ENCODE measurements at places on chromosomes 5 and 9. TPM values are rescaled to one million over a fixed set of nuclear protein-coding genes. Genes with fewer than 3 reads are reported as not detected.

DNA sequence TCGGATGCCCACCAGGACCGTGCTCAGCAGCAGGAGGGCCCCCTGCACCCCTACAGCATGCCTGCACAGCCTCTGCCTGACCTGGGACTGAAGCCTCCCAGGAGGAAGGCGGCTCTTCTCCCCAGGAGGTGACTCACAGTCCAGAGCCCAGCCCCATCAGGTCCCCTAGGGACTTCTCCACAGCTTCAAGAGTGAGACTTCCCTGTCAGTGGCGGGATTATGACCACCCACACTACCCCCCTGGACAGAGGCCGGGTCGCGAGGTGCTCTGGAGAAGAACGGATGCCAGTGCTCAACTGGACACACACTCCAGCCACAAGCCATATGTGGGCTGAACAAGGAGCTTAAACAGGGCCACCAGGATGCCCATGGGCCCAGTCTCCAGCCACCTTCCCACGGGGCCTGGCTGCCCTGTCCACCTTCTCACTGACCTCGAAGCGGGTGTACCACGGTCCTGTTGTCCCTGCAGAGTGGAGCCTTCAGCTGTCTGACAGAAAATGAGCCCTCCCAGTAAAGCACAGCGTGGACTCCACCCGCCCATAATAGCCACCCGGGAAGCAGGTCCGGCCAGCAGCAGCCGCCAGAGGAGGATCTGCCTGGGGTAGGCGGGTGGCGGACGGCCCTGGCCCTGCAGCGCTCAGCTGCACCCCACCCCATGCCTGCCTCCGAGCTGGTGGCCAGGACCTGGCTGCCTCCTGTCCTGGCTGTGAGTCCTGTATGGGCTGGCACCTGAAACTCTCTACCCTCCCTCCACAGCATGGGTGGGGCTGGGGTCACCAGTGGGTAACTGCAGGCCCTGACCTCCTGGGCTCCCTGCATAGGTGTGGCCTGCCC, 54.7 kb downstream of the SEMA4D start:
- no peak for DNase-seq

DNA sequence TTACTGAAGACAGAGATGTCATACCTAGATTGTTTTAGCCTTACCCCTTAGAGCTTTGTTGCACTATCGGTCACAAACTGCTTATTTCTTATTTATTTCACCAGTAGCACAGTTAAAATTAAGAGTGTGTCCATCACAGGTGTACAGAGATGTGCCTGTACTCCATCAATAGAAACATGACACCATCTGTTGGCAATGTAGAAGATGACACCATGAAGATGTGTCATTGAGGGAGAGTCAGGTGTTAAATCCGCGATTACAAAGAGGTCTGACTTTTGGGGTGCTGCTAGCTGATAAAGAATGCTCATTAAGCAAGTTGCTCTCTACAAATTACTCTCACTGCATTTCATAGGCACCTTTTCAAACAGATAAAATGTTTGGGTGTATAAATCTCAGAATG, 164.4 kb downstream of the SMARCA2 start:
- DNase-seq: no peak

- no peak for DNase-seq
Measured at GRCh38 chr9:134276453-134277245, 49.6 kb upstream of the RXRA start.

DNA sequence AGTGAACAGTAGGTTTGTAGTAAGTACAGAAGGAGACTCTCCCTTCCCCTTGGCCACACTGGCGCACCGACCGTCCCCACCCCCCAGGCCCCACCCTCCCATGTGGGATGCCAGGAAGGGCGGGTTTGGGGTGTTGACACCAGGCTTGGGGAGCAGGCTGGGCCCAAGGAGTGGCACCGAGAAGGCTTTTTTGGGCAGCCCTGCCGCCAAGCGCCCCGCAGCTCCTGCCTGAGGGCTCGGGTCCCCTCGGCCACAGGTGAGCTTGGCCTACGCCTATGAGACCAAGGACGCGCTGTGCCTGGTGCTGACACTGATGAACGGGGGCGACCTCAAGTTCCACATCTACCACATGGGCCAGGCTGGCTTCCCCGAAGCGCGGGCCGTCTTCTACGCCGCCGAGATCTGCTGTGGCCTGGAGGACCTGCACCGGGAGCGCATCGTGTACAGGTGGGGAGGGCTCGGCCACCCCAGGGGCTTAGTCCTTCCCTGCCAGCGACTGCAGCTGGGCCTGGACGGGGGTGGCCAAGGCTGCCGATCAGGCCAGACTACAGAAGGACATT, 7.3 kb downstream of the GRK6 start:
- DNase-seq: no peak

GRCh38 chr5:113487416-113487780, 855 bp downstream of the MCC start:
- DNase-seq: no peak

DNA sequence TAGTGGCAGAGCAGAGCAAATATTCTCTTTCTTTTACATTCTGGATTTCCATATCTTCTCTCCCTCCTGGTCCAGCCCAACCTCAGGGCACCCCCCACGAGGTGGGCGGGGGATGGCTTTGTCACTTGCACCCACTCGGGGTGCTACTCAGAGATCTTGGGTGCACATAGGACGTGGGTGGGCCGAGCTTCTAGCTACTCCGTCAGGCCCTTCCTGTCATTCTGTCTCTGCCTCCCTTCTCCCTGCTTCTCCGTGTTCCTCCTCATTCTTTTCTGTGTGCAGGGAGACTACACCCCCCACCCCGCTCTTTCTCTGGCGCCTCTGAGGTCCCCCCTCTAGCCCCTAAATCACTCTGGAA, 19.5 kb downstream of the PCDHGC5 start:
- no peak for DNase-seq

- no peak for DNase-seq
Measured at GRCh38 chr9:21872696-21873095, 70.3 kb downstream of the MTAP start.

Gene FAM221B
- not detected for total RNA-seq

Gene CMBL
- total RNA-seq: 90.1 TPM

Gene FOXD4L6
- not detected for total RNA-seq

Gene FASTKD3
- 5.5 TPM for total RNA-seq

Gene JAKMIP2
- total RNA-seq: 1.8 TPM

Data from mucosa of gallbladder (tissue), 1 donor.